ENCODE measurements at places on chromosomes 6 and 20.
A peak's percentile ranks its signal among the peaks of the same experiment; 100 is the strongest.

DNA sequence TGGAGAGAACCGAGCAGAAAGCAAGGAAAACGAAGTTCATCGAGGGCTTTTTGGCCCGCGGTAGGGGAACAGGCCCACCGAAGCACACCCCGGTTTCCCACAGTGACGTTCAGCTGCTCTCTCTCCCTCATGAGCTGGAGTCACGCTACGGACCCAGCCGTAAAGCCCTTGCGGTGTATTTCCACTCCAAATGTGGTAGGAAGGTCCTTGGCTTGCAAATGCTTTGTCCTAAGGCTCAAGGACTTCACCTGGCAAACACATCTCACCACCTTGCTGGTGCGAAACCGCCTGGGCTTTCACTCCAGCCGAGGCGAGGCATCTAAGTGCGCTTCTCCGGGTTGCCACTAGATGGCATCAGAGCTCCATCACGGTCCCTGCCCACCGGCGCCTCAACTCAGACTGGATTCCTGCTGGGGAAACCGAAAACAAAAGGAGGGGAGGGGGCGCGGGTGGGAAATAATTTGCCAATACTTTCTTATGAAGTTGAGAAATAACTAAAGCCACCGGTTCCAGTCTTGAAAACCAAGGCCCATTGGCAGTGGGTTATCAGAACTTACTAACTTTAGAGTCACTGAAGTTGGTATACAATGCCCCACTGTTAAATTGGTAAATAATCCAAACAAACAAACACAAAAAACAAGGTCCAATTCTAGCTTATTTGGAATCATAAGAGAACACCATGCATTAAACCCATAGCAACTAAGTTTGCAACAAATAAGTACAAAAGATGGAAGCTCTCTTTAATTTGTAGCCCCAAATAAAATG, 13.4 kb upstream of the FOXC1 start:
- DNase-seq, result no peak

- peak; percentile 21 for DNase-seq
These were observed 242.2 kb downstream of the NRN1 start for GRCh38 chr6:5764401-5764955.

GRCh38 chr20:32064667-32065066, 12.6 kb downstream of the HCK start:
- no peak for DNase-seq

DNA sequence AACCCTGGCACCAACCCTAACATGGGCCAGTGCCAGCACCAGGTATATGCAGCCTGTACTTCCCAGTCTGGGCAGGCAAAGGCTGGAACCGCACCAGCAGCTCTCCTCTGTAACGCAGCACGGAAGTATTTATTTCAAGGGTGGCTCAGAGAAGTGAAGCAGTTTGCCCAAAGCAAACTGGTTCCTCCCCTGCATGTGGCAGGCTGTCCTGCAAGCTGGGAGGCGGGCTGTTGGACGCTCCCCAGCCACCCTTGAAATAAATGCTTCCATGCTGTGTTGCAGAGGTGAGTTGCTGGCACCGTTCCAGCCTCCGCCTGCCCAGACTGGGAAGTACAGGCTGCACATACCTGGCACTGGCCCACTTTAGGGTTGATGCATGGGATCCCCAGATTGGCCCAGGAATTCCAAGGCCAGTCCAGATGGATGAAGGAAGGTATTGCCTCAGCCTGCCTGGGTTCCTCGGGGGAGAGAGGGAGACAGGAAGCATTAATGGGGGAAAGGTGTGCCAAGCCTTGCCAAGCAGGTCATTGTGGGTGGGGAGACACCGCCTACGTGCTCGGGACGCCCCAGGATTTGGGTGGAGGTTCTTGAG, 49.8 kb downstream of the PPARD start:
- no peak for DNase-seq

DNA sequence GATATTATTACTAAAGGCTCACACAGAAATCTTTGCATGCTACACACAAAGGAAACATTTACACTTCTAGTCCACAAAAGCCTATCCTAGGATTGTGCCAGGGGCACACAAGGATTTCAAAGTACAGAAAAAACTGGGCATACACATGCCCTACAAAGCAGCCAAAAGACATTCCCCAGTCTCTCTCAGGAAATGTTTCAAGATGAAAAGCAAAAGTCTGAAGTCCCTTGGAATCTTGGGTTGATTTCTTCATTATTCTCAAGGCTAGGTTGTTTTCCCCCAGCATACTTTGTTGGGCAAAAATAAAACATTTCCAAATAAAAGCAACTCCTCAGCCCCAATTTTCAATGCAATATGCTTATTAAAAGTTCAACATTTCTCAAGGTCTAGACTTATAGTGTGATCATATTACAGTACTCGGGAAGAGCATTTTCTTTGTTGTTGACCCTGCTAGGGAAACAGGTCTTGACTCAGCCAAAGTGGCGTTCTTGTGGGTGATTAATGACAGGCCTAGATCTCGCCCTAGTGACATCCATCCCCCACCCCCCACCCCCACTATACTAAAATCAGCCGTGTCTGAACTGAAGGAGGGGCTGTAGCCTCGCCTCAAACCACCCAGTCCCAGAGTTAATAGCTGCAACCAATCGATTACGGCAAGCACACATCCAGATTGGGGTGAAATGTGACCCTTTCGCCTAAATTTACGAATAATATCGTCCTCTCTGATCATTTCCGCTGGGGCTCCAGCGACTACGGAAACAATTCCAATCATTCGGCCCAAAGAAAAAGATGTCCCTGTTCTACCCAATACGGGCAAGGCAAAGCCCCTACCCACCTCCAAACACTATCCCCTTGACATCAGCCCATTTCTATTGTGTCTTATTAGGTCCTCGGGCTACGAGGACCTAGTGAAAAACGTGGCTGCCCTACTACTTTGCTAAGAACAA, 1.4 kb downstream of the AKIRIN2 start:
- no peak for DNase-seq

DNA sequence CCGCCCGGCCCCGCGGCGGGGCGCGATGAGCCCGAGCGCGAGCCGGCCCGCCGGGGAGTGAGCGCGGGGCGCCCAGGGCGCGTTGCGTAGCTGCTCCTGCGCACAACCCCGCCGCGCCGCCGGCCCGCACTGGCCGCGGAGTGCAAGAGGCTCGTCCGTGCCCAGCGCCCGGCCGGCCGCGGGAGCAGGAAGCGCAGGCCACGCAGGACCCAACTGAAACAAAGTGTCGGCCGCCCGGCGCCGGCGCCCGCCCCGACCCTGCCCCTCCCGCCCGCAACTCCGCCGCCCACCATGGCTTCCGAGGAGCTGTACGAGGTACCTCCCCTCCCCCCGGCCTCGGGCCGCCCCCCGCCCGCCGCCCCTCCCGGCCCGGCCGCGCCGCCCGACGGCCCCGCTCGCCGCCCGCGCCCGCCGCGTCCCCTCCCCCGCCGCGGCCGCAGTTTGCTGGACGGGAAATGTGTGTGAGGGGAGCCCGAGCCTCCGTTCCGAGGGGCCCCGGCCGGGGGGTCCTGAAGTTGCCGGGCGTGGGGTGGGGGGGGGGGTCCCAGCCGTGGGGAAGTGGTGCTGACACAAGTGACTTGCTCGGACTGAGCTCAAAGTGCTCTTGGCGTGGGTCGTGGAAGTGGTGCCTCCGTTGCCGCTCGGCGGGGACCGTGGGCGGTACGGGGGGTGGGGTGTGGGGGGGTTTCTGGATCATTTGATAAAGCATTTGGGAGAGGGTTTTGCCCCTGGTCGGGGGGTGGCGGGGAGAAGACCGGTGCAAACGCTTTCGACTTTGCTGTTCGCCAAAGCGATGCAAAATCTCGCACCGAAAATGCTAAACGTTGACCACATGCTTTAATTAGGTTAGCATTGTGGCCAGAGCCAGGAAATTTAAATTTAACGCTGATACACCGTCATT, 539 bp downstream of the CDYL start:
- DNase-seq, result no peak

GRCh38 chr6:37688078-37688850, 9.4 kb downstream of the MDGA1 start:
- DNase-seq, result no peak

DNA sequence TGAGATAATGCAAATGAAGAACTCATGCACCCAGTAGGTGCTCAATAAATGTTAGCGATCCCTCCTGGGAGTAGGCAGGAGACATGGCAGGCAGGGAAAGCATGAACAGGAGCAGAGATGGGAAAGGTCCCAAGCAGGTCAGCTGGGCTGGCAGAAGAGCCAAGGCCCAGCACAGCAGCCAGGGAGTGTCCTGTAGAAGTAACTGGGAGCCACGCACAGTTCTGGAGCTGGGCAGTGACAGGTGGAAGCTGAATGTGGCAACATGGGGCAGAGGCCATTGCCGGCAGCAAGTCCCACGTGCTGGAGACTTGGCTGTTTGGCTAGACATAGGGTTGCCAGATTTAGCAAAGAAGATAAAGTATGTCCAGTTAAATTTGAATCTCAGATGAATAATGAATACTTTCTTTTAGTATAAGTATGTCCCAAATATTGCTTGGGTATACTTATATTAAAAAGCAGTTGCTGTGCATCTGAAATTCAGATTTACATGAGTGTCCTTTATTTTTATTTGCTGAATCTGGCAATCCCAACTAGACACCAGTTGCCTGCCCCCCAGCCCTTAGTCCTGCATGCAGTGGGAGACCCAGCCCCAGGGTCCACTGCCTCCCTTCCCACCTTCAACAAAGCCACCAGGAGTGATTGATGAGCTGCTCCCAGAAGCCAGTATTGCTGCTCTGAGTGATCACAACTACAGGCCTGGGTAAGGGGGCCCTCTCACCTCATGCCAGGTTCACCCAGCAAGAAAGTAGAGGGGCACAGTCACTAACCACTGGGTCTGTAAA, 3.7 kb upstream of the LPIN3 start:
- DNase-seq, result no peak

GRCh38 chr6:20827798-20828197, 293.5 kb downstream of the CDKAL1 start:
- no peak for DNase-seq

GRCh38 chr20:47558295-47559066, 56.8 kb downstream of the NCOA3 start:
- DNase-seq, result no peak

GRCh38 chr6:168133687-168134559, 54.9 kb upstream of the FRMD1 start:
- DNase-seq, result no peak

DNA sequence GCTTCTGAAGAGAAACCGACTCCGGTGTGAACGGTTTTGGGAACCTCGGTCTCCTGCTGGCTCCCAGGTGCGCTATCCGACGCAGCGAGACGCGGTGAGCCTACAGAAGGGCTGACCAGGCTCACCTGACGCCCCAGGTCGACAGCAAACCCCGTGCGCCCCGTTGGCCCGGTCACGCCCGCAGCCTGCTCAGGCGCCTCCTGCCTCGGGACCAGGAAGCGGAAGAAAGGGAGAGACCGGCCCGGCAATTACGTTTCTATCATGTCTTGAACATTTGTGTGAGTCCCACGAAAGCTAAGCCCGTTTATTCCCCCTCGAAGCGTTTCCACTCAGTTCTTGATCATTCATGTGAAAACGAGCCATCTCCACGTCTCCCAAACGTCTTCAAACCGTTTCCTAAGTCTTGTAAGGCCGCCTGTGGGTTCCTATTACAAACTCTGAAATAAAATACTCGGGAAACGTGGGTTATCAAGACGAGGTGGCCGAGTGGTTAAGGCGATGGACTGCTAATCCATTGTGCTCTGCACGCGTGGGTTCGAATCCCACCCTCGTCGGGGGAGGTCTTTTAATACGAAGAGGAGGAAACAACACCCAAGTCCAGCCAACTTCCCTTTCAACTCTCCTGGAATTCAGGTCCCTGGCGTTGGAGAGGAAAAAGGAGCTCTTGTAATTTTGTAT, 150.5 kb upstream of the PRSS16 start:
- peak; percentile 18 for DNase-seq

- no peak for DNase-seq
These were observed 104.8 kb upstream of the LY86 start for GRCh38 chr6:6483733-6484132.

DNA sequence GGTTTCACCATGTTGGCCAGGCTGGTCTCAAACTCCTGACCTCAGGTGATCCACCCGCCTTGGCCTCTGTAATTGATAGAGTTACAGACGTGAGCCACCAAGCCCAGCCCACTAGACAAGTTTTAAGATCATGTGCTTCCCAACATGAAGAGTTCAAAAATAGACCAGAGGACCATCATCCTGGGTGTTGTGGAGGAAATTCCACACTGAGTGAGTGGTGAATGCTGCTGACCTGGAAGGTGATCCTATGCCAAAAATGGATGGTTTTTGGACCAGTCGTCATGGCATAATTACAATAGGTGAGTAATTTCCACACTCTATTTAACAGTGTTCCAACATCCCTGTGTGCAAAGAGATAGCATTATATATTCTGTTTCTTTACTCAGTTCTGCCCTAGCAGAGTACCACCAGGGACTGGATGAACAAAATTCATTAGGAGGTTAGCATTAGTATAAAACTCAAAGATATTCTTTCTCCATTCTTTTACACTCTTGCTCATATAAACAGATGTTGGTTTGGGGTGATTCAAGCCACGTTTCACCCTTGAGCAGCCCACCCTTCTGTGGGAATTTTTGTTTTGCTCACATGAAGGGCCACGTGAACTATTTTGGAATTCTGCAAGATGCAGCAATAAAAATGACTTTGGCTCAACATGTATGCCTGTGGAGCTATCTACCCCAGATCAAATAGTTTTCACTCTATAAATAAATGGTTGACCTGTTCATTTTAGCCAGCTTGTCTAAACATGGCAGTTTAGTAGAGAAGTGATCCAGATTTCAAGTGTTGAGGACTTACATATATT, 206.2 kb upstream of the TCF21 start:
- DNase-seq, result no peak

- DNase-seq, result no peak
These were observed at the start of gene OR12D1 for GRCh38 chr6:29414588-29414987. Gene OR12D1 (plus strand): TSS chr6:29414928.

DNA sequence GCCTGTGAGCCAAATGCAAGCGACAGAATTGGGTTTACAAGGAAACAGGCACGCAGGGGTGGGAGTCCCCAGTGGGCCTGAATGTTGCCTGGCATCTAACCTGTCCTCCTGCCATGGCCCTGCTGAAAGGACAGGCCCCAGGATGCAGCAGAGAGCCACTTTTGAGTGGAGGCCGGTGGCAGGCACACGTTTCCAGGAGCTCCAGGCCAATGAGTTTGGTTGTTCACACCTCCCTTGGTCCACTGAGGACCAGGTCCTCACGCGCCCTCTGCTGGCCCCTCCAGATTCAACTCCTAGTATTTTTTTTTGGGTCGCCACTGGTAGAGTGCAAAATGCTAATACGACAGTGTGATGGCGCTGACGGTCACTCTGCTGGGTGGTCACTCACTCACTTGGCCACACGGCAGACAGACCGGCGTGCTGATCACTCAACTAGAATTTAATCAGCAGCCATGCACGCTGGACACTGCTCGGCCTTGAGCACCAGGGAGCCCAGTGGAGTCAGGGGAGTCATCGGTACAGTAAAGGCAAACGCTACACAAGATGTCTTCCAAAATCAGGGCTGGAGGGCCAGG, 81.7 kb upstream of the NFATC2 start:
- DNase-seq, result no peak

DNA sequence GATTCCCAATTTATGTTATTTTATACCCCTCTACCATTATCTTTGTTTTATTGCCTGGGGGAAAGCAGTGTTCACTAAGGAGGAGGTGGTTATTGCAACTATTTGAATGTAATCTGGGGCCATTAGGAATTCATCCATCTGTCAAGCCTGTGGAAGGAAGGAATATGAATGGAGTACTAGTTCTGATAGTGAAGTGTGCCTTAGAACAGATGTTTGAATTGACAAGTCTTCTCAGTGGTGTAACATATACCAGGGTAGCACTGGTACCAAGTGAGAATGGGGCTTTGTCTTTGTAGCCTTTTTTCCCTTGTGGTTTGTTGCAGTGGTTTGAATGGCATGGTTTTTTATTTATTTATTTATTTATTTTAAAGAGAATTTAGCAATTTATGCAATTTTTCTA, 27.9 kb upstream of the HDAC2 start:
- DNase-seq, result no peak

GRCh38 chr6:25002326-25003091, 66.7 kb upstream of the RIPOR2 start:
- DNase-seq, result no peak

GRCh38 chr6:110520992-110521543, 44.7 kb upstream of the SLC22A16 start:
- DNase-seq, result no peak
